ENCODE measurements at places on chromosomes 13 and 19. TPM values are rescaled to one million over a fixed set of nuclear protein-coding genes. Genes with fewer than 3 reads are reported as not detected.

Gene CYP2F1
- total RNA-seq: not detected

Gene TMEM161A
- 29.1 TPM for total RNA-seq

Gene KMT5C
- total RNA-seq: 9.8 TPM

Gene KLK2
- not detected for total RNA-seq

Gene SYNE4
- total RNA-seq: not detected

Gene KIR2DL4
- not detected for total RNA-seq

Gene ZNF729
- not detected for total RNA-seq

Gene PALM
- total RNA-seq: 0.28 TPM

Gene NDFIP2
- total RNA-seq: 47.2 TPM

Gene FXYD3
- total RNA-seq: not detected

Gene IL12RB1
- under 0.01 TPM for total RNA-seq

Gene EFNB2
- total RNA-seq: 63.7 TPM

Gene TRAPPC2B
- total RNA-seq: 10.0 TPM

Gene GAPDHS
- not detected for total RNA-seq

Gene C3
- 3.1 TPM for total RNA-seq

Gene ZNF527
- 4.8 TPM for total RNA-seq

Gene PGLYRP1
- not detected for total RNA-seq

Gene ATP13A1
- total RNA-seq: 94.7 TPM

Gene NCAN
- not detected for total RNA-seq

Gene TMPRSS9
- total RNA-seq: not detected

Gene CGB3
- not detected for total RNA-seq

Gene DOHH
- total RNA-seq: 11.7 TPM

Gene MAP2K7
- 13.7 TPM for total RNA-seq

Gene CGB8
- not detected for total RNA-seq

Gene KIR3DL1
- not detected for total RNA-seq

Gene C19orf67
- total RNA-seq: not detected

Gene CRB3
- total RNA-seq: not detected

Gene C19orf81
- not detected for total RNA-seq

Gene RNF225
- total RNA-seq: not detected

Gene CA11
- total RNA-seq: 0.30 TPM

Gene OCEL1
- 4.3 TPM for total RNA-seq

Gene FCER2
- total RNA-seq: not detected

Gene TYROBP
- total RNA-seq: not detected

Gene WIZ
- total RNA-seq: 18.7 TPM

Gene RINL
- 1.2 TPM for total RNA-seq

Gene PINLYP
- total RNA-seq: 0.30 TPM

Gene ZFP36
- total RNA-seq: 1.2 TPM

Gene SLC15A1
- not detected for total RNA-seq

Gene SERTAD3
- 20.2 TPM for total RNA-seq

Gene STARD13
- 25.1 TPM for total RNA-seq

Gene PCDH20
- total RNA-seq: not detected

Gene PPFIA3
- total RNA-seq: 8.0 TPM

Gene LCP1
- 8.9 TPM for total RNA-seq

Gene NLRP4
- not detected for total RNA-seq

Gene ZNF540
- total RNA-seq: 0.89 TPM

Gene LILRB4
- total RNA-seq: not detected

Gene CALR3
- 0.09 TPM for total RNA-seq

Gene LRRC63
- total RNA-seq: under 0.01 TPM

Gene IGFL3
- 2.4 TPM for total RNA-seq

Gene C13orf42
- total RNA-seq: not detected

Gene ZIM2
- total RNA-seq: not detected

Gene CRX
- total RNA-seq: not detected

Gene ZNF528
- total RNA-seq: 32.8 TPM

Gene C1QTNF9B
- not detected for total RNA-seq
